Stimulated activated CD8-positive, alpha-beta memory T cell treated with anti-CD3 and anti-CD28 coated beads, Interleukin-7, amount 100 ng/mL, for 1 hour (primary cell): ENCODE measurements at places on chromosomes 3 and 15.

DNA sequence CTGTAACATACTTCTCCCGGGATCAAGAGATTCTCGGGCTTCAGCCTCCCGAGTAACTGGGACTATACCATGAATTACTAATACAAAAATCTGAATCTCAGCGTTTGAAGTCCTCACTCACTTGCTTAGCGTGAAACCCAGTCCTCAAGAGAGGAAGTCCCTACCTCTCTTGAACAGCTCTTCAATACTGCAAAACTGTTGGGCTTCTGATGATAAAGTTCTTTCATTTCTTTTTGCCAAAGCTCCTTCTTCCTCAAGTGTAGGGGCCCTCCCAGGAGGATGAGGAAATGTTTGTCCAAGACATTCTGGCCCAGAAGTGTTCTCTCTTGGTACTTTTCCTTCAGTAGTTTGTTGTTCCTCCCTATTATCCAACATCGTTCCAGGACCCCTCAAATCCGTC, 48.5 kb downstream of the FMN1 start:
- DNase-seq = no peak

DNA sequence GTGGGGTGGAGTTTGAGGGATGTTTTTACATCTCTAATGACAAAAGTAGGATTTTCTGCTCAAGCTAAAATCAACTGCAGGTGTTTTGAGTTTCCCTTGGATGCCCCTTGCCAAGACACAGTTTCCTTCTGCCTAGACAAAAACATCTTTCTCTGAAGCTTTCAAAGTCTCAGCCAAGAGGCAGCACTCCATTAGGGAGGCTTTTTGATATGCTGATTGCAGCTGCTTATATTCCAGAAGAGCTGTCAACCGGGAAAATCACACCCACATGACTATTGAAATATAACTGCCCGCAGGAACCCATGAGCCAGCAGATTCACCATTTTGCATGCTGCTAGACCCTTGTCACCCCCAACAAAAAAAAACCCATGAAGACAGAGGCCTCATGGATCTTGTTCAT, 27.5 kb upstream of the ZNF148 start:
- DNase-seq = no peak

GRCh38 chr3:47825590-47825989, 22.7 kb downstream of the DHX30 start:
- no peak for DNase-seq

GRCh38 chr15:70101459-70102113, 3.9 kb upstream of the TLE3 start:
- no peak for DNase-seq

GRCh38 chr3:25572919-25573385, 91.8 kb downstream of the TOP2B start:
- no peak for DNase-seq

- no peak for DNase-seq
These were observed 709.4 kb downstream of the ZNF385D start for GRCh38 chr3:21041621-21042020.

GRCh38 chr3:60055765-60056164, 1005.9 kb upstream of the CFAP20DC start:
- DNase-seq = no peak

- peak; percentile 27 for DNase-seq
These were observed 67.6 kb downstream of the FNDC3B start for GRCh38 chr3:172106989-172107388.

- DNase-seq = no peak
These were observed 13.8 kb upstream of the IL16 start for GRCh38 chr15:81182756-81183438.

DNA sequence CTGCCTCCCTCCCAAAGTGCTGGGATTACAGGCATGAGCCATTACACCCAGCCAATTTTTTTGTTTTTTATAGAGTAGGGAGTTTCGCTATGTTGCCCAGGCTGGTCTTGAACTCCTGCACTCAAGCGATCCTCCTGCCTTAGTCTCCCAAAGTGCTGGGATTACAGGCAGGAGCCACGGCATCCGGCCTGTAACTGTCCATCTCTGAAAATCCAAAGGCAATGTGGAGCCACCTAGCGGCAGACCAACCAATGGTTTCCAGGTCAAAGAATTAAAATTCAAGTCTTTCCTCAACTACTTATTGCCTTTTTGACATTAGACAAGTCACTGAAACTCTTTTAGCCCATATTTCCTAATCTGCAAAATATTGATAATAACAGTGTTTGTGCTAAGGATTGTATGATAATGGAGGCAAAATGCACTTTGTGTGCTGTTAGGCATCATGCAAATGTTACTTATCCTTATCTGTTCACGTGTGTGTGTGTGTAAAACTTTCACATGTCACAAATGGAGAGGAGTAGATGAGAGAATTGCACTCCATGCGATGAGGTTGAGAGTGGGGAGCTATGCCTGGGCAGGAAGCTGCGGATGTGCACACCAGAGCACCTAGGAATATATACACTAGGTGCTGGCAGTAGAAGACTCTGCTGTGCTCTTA, 48.7 kb downstream of the COL8A1 start:
- no peak for DNase-seq

DNA sequence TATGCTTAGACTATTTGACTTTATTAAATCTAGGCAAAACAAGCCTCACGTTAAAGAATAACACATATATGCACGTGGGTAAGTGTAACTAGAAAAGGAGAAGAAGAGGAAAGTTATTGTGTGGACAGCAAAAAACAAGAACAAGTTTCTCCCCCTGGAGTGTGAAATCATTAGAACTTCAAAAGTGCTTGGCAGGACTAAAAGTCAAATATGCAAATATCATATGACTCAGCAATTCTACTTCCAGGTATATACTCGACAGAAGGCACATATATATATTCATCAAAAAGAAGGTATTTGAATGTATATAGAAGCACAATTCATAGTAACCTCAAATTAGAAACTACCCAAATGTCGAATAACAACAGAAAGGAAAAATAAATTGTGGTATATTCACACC, 68.9 kb upstream of the STXBP5L start:
- no peak for DNase-seq

DNA sequence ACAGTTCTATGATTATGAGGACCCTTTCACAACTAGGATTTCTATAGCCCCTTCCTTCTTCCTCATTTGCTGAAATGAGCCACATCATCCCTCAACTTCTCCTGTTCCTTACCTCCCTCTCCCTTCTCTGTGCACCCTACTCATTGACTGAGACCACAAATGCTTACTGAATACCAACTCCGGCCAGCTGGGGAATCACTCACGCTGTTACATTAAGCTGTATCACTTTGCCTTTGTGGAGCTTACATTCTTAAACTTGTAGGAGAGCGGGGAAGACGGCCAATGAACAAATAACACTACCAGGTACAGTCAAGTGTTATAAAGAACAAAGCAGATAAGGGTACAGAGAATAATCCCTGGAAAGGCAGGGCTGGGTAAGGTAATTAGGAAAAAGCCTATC, 5.7 kb downstream of the SUCLG2 start:
- no peak for DNase-seq

DNA sequence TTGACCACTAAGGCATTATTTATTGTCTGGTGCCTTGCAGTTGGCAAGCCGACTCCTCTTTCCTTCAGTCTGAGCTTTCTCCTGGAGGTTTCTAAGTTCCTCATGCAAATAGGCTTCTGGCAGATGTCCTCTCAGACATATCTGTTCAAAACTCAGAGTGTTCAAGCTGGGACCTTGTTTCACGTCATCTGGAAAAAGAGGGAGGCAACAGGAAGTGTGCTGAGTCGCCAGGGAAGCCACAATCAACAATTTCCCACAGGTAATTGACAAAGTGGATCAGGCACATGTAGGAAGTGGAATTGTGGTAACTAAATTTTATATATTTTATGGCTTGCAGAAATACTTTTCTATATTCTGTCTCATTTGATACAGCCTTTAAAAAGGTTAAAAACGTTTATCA, 14.6 kb downstream of the SCG5 start:
- no peak for DNase-seq

DNA sequence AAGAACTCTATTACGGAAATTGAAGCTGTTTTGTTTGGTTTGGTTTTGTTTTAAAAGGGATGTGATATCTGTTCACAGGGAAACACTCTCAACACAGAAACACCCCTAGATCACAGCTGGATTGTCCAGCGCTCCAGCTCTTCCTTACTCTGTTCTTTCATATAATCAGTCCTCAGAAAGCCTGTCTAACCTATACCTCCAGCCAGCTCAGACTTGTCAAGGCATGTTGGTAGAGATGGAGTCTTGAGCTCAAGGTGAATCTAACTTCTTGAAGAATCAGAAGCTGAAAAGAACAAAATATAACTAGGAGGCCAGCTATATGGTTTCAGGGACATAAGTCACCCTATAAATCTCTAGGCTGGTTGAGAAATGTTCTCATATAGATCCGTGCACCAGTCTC, 110.2 kb upstream of the EPHA3 start:
- no peak for DNase-seq
